ENCODE measurements at places on chromosomes 4 and X.

DNA sequence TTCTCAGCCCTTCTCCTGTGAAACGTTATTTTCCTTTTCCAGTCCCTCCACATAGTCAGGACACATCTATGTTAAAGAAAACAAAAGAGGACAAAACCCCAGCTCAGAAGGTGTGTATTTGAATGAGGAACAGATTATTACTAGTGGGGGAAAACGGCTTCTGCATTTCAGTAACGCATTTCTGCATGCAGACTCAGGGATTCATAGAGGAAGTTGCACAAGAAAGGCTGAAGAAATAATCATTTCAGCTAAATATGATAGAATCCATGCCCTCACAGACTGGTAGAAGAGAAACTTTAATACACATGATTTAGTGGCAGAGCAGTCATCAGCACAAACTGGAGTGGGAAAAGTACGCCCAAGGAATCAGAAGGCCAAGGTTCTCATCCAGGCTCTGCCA lies 270.8 kb upstream of the FGF13 start:
- DNase-seq: peak; percentile 24

DNA sequence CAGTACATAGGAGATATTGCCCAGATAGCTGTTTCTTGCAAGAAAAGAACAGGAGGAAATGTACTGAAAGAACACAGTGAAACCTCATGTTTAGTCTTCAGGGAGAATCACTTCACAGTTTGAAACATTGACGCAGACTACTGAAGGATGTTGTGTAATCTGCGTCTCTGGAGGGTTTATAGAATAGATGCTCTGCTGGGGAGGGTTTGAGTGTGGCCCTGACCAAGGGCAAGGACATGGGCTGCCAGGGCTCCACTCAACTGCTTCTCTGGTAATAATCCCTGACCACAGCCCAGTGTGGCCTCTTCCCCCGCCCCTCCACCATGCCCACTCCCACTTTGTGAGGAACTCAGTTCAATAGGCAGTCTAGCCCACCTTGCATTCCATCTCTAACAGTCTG lies 15.8 kb upstream of the ACE2 start:
- no peak for DNase-seq

DNA sequence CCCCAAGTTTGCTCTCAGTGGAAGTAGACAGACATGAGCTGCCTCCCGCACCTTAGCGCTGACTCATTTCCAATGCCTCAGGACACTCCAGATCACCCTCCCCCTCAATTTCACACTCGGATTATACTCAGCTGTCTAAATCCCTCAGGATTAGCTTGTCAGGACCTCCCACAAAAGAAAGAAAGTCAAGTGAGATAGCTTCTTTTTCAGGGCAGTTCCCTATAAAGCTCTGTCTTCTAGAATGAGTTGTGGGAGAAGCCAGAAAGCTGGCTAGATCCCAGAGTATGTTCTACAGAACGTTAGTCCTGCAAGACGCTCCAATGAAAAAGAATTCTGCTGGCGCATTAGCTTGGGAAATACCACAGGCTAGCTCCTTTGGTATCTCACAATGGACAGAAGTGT lies 51.2 kb upstream of the MTNR1A start:
- no peak for DNase-seq

GRCh38 chrX:29518100-29518499 lies 697.3 kb upstream of the MAGEB2 start:
- DNase-seq: no peak

DNA sequence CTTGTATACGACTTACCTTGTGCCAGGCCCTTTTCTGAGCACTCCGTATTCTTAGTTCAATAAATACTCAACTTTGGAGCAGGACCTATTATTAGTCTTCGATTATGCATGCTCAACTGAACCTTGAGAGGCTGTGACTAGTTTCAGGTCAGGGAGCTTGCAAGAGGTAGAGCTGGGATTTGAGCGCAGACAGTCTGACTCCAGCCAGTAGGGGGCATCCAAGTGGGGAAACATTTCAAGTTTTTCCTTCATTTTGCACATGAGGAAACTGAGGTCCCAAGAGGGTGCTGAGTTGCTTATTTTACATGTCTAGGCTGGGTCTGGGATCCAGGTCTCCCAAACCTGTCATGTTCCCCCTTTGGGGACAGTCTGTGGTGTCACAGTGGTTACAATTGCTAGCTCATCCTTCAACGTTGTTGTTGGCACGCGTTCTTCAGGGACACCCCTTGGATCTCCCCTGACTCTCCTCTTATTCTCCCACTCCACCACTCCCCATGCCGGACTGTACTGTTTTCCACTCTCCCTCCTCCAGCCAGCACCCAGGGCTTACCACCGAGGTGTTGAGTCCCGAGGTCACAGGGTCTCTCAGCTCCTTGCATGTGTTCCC lies 6.7 kb upstream of the PRICKLE3 start:
- DNase-seq: peak; percentile 73

DNA sequence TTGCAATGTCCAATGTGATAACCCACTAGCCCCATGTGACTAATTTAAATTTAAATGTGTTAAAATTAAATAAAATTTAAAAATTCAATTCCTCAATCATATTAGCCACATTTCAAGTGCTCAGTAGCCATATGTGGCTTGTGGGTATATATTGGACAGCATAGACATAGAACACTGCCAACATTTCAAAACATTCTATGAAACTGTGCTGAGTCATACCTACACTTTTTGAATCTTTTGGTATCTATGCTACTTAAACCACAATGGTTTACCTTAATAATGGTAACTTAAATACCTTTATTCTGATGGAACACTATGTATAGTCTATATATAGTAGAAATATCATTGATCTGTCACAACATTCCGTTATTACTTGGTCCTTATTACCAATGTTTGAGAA lies 223.4 kb upstream of the ATOH1 start:
- DNase-seq: no peak

DNA sequence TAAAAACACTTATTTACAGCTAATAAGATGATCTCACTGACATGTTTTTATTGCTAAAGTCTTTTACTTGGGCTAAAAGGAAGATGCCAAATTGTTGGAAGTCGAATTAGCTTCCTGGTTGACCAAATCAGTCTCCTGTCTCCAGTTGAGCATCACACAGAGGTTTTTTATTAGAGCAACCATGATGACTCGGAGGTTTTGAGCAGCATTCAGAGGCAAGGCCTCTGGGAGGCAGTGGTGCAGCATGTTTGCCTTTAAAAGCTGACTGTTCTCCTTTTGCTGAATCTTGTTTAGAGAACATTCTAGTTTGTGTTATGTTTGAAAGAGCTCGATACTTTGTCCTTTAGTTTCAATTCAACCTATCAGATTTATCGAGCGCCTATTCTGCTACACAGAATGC lies 2.1 kb downstream of the UCHL1 start:
- peak; percentile 56 for DNase-seq

GRCh38 chrX:43380704-43381103 lies 275.4 kb upstream of the MAOA start:
- DNase-seq: no peak

DNA sequence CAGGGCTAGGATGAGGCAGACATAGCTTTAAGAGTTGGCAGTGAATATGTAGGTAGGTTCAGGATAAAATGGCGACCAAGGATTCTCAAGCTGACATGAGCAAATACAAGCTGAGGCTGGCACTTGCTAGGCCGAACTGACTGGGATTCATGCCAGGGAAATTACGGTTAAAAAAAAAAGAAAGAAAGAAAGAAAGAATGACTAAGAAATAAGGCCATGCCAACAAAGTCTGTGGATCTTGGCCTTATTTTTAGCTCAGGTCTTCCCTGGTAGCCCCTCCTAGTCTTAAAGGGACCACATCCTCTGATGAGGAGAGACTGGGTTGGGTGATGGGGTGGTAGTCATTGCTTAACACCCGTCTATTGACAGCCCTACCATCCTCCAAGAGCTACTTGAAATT lies 64.4 kb upstream of the KLHL13 start:
- no peak for DNase-seq

GRCh38 chr4:18366892-18367291 lies 345.3 kb upstream of the LCORL start:
- peak; percentile 38 for DNase-seq

GRCh38 chr4:159413306-159413943 lies 310.5 kb downstream of the RAPGEF2 start:
- no peak for DNase-seq

- peak; percentile 76 for DNase-seq
Measured at GRCh38 chr4:38062088-38062775, 102.0 kb downstream of the PTTG2 start.

DNA sequence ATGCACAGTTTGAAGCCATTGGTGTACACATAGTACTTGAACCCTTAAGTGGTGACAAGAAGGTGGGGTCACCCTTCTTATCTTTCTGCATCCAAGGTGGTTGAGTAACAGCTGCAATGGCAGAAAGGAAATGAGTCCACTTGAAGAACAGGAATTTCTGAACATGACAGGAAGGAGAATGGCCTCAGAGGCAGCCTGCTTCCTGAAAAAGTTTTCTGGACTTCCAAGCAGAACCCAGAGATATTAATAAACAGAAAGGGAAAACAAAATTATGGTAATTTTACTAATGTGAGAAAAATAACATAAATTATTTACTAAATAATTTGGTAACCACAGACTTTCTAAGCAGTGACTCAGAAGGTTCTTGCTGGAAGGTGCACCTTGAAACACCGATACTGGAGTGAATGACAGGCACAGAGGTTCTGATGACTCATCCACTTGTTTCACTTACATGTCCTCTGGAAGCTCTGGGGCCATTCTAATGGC lies 119.9 kb upstream of the HS3ST1 start:
- no peak for DNase-seq

DNA sequence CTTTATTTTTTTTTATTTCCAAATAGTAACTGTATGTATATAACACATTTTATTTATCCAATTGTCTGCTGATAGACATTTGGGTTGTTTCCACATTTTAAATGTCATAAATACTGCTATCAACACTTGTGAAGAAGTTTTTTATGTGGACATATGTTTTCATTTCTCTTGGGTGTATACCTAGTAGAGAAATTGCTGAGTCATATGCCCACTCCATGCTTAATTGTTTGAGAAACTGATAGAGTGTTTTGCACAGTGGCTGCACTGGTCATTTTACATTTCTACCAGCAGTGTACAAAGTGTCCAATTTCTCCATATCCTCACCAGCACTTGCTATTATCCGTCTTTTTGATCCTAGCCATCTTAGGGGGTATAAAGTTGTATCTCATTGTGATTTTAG lies 567.8 kb downstream of the GBA3 start:
- DNase-seq: no peak

- no peak for DNase-seq
Measured at GRCh38 chr4:88054229-88054628, 46.8 kb downstream of the PKD2 start.

DNA sequence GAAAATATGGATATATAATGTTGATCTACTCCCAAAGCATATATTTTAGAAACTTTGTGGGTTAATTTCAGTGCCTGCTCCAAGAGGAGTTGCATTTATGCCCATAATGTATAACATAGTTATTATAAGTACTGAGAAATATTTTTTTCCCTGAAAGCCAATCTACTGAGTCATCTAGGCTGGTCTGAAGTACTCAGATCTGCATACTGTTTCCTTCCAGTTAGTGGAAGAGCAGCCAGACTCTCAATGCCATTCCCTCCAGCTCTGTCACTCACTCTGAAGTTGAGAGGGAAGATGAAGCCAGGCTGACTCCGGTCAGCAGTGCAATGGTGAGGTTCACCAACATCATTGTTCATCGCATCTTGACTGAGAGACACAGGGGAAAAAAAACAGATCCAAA lies 505.1 kb downstream of the PPARGC1A start:
- DNase-seq: no peak

- DNase-seq: peak; percentile 52
Measured at GRCh38 chrX:78517124-78517523, 142.0 kb downstream of the RTL3 start.

- DNase-seq: no peak
Measured at GRCh38 chr4:63670735-63671134, 738.5 kb downstream of the TECRL start.

- DNase-seq: no peak
Measured at GRCh38 chr4:28287831-28288233, 1427.2 kb downstream of the STIM2 start.

DNA sequence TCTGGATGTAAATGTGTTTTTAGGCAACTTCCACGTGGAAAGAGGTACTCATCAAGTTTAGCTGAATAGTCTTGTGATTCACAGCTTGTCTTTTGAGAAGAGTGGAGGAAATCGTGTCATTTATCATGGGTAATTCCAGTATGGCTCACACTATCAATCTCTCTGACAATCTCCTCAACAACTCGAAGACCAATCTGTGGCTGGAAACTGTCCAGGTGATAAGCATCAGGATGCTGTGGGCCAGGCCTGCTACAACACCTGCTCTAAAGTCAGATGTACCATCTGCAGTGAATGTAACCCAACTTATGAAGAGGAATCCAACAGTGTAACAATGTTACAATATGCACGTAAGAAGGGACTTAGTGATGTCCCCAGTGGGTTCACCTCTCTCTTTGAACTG lies 132.1 kb upstream of the GK2 start:
- DNase-seq: no peak

DNA sequence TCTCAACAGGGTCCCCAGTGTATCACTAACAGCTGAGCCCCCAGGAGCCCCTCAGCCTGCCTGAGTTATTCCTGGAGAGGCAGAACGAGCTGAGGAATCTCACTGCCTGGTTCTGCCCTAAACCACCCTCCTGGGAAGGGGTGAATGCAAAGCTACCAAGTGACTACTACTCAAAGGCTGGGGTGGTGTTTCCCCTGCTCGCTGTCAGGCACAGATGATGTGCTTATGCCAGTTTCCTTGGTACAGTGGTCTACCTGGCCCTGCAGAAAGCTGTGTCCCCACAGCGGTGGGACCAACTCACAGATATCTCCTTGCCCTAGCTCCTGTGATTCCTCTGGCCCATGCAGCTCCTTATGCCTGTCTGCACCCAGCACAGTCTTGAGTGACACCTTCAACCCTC lies 35.4 kb upstream of the ASMTL start:
- no peak for DNase-seq

DNA sequence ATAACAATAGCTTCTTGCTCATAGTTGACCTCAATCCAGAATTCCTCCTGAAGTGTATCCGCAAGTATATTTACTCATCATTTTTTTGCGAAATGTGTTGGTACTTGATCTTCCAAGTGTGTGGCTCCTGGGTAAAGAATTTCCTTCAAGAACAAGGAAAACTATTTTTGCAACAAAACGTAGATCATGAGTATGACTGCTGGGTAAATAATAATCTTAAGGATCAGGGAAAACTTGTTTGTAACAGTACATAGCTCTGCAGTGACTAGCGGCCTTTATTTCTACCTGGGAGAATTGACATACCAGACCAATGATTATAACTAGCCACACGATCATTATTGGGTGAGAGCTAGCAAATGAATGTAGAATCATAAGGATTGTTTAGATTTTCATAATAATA lies 1311.7 kb downstream of the ARAP2 start:
- no peak for DNase-seq

- no peak for DNase-seq
Measured at GRCh38 chr4:180261346-180261745, 1981.9 kb upstream of the TENM3 start.

GRCh38 chr4:10078481-10079233 lies 37.9 kb downstream of the WDR1 start:
- no peak for DNase-seq

- DNase-seq: no peak
Measured at GRCh38 chrX:45274576-45274975, 73.9 kb upstream of the DIPK2B start.
